Mesendoderm (in vitro differentiated cells): ENCODE measurements at places on chromosomes 6 and 20.

- no peaks in the 10 kb centered on the region for H3K36me3 ChIP-seq
- no peak overlapping the region for H3K27ac ChIP-seq
- H3K27me3 ChIP-seq: no peaks in the 10 kb centered on the region
- no peaks in the 10 kb centered on the region for H3K4me1 ChIP-seq
- DNase-seq: no peak
Measured at GRCh38 chr20:12949429-12949980, 59.3 kb upstream of the SPTLC3 start.

- H3K27me3 ChIP-seq: peaks cover 85% of the 10 kb centered on the region
- no peak overlapping the region for H3K27ac ChIP-seq
- no peaks in the 10 kb centered on the region for H3K36me3 ChIP-seq
- H3K4me3 ChIP-seq: no peak overlapping the region
Measured at GRCh38 chr6:50837589-50838445, 19.1 kb downstream of the TFAP2B start.

- H3K27me3 ChIP-seq: no peaks in the 10 kb centered on the region
- no peak overlapping the region for H3K4me3 ChIP-seq
- DNase-seq: no peak
- no peak overlapping the region for H3K27ac ChIP-seq
Measured at GRCh38 chr20:15475483-15475882, 1097.8 kb downstream of the KIF16B start.

GRCh38 chr20:62838128-62838891 is 21.5 kb downstream of the COL9A3 start:
- no peaks in the 10 kb centered on the region for H3K36me3 ChIP-seq
- no peaks in the 10 kb centered on the region for H3K4me1 ChIP-seq
- no peak overlapping the region for H3K27ac ChIP-seq
- DNase-seq: no peak
- H3K27me3 ChIP-seq: no peaks in the 10 kb centered on the region

- no peak overlapping the region for H3K4me3 ChIP-seq
- peaks cover 2% of the 10 kb centered on the region for H3K36me3 ChIP-seq
- H3K27me3 ChIP-seq: no peaks in the 10 kb centered on the region
- peaks cover 10% of the 10 kb centered on the region for H3K4me1 ChIP-seq
Measured at GRCh38 chr6:35080016-35080680, 61.0 kb downstream of the TCP11 start.

DNA sequence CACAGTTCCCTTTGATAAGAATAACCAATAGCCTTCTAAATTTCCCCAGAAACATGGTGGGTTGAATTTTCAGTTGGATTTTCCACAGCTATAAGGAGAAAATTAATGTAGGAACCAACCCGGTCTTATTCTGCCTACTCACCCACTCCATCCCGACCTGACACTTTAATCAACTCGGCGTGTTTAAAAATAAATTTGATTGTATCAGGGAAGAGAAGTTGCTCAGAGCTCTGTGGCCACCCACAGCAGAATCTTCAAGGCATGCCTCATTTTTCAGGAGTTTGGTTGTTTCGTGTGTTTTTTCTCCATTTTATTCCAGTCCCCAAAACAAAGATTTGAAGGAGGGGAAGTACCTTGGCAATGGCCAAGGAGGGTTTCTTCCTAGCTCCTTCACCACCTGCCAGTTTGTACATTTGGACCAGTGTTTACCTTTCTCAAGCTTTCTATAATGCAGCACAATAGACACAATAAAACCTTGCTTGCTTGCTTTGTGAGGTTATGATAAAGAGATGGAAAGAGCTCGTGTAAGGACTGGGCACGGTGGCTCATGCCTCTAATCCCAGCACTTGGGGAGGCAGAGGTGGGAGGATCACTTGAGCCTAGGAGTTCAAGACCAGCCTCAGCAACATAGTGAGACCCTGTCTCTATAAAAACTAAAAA is 297.2 kb upstream of the JARID2 start:
- H3K4me3 ChIP-seq: no peak overlapping the region
- no peaks in the 10 kb centered on the region for H3K27me3 ChIP-seq
- DNase-seq: no peak
- H3K36me3 ChIP-seq: no peaks in the 10 kb centered on the region
- no peaks in the 10 kb centered on the region for H3K4me1 ChIP-seq
- H3K27ac ChIP-seq: no peak overlapping the region

GRCh38 chr6:36301085-36301658 is 31.3 kb downstream of the PNPLA1 start:
- H3K27ac ChIP-seq: no peak overlapping the region
- no peak for DNase-seq
- no peaks in the 10 kb centered on the region for H3K27me3 ChIP-seq
- H3K36me3 ChIP-seq: no peaks in the 10 kb centered on the region
- H3K4me3 ChIP-seq: no peak overlapping the region

DNA sequence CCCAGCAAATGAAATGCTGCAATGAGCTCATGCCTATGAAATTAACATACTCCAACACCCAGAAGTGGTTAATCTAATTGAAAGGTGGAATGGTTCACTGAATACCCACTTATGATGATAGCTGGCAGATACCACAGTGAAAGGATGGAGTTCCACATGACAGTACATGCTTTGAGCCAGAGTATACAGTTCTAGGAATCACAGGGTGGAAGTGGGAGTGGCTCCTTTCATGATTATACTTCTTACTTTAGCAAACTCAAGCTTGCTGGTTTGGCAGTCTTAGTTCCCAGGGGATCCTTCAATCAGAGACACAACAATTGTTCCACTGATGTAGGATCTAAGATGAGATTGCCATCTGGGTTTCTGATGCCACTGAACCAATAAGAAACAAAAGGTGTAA is 21.5 kb downstream of the CD164 start:
- no peak overlapping the region for H3K27ac ChIP-seq
- H3K27me3 ChIP-seq: no peaks in the 10 kb centered on the region
- H3K4me1 ChIP-seq: no peaks in the 10 kb centered on the region
- peaks cover 8% of the 10 kb centered on the region for H3K36me3 ChIP-seq
- no peak for DNase-seq
- H3K4me3 ChIP-seq: no peak overlapping the region

DNA sequence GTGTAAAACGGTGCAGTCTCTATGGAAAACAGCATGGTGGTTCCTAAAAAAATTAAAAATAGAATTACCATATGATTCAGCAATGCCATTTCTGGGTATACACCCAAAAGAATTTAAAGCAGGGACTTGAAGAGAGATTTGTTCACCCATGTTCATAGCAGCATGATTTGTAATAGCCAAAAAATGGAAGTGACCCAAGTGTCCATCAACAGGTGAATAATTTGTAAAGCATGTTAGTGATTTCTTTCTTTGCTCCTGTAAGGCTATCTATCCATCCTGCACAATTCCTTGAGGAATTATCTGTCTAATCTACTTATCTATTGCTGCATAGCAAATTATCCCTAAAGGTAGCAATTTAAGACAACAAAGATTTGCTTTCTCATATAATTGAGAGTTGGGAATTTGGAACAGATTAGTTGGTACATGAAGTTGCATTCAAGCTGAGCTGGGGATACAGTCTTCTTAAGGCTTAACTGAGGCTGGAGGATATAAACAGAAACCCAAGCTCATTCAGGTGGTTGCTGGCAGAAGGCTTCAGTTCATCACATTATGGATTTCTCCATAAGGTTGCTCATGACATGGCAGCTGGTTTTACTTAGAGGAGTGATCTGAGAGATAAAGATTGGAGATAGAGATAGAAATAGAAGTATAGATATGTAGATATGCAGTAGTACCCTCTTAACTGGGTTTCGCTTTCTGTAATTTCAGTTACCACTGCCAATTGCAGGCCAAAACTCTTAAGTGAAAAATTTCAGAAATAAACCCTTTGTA is 62.0 kb downstream of the IL22RA2 start:
- no peak for DNase-seq
- no peak overlapping the region for H3K4me3 ChIP-seq
- H3K4me1 ChIP-seq: no peaks in the 10 kb centered on the region
- H3K27ac ChIP-seq: no peak overlapping the region

DNA sequence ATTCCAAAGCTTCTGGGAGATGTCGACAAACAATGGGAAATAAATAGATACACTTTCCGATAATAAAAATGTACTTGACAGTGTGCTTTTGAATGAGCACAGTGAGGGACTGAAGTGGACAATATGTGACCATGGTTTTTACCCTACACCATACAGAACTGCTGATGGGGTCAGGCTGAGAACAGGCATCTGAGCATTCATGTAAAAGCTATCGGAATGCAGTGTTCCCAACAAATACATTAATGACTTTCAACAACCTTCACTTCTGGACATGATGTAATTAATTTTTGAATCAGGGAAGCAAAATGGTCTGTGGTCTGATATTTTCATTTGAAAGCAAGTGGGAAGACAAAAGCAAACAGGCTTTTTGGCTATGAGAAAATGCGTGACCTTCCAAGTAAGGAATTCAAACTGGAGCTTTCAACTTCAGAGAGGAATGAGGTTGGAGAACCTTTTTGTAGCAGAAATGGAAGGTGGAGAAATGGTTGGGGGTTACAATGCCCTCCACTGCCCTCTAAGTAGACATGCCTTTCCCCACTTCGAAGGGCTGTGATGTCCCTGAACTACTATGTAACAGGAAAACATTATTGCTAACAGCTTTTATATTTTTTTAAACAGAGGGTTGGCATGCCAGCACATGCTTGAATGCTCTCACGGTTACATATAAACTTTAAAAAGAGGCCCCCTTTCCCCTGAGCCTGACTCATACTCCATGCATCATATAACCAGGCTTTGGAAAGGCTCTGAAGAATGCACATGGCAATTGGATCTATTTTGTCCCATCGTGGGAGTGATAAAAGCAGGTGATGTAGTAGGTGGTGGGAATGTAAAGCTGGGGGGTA is 203.5 kb upstream of the CITED2 start:
- H3K4me3 ChIP-seq: no peak overlapping the region
- H3K36me3 ChIP-seq: no peaks in the 10 kb centered on the region
- DNase-seq: peak; percentile 57
- no peaks in the 10 kb centered on the region for H3K27me3 ChIP-seq
- H3K4me1 ChIP-seq: no peaks in the 10 kb centered on the region
- no peak overlapping the region for H3K27ac ChIP-seq

- DNase-seq: no peak
- H3K4me3 ChIP-seq: no peak overlapping the region
- peaks cover 4% of the 10 kb centered on the region for H3K36me3 ChIP-seq
- H3K4me1 ChIP-seq: peaks cover 2% of the 10 kb centered on the region
- H3K27me3 ChIP-seq: no peaks in the 10 kb centered on the region
Measured at GRCh38 chr6:148529010-148529409, 186.4 kb downstream of the SASH1 start.

DNA sequence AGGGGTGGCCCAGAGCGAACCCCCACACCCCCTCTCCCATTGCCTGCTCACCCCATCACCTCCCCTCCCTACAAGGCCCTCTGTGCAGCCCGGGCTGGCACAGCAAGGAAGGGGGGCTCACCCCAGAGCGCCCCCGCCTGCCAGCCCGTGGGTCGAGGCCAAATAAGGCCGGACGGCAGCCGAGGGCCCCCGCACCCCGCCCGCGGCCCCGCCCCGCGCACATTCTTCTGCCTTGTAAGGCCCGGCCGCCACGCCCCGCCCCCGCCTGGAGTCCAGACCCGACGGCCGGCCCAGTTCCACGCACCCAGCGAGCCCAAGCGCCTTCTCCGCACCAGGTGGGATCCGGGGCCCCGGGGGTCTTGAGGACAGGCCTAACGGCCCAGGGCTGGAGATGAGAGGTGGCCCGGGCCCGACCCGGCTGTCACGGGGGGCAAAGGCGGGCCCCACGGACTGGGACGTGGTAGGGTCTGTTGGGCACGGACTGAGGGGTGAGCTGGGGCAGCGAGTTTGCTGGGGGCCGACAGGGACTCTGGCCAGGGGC is at the start of gene MYL9:
TSS of gene MYL9 (plus strand) at position 293 of the 541 bp plus-strand sequence. CDS start 3,366 bp downstream, outside the sequence.
- H3K27me3 ChIP-seq: no peaks in the 10 kb centered on the region
- peak within 1 kb of the TSS; percentile 81 for H3K27ac ChIP-seq
- DNase-seq: peak; percentile 74
- peak within 1 kb of the TSS; percentile 78 for H3K4me3 ChIP-seq

GRCh38 chr6:147285087-147285855 is 81.1 kb downstream of the STXBP5 start:
- DNase-seq: peak; percentile 59
- H3K4me1 ChIP-seq: no peaks in the 10 kb centered on the region
- H3K36me3 ChIP-seq: no peaks in the 10 kb centered on the region
- no peaks in the 10 kb centered on the region for H3K27me3 ChIP-seq
- H3K27ac ChIP-seq: no peak overlapping the region
